ENCODE measurements at places on chromosomes 6 and 20.

GRCh38 chr20:32960222-32960518 is 44.1 kb downstream of the SUN5 start:
- DNase-seq, result no peak

GRCh38 chr20:63224412-63225081 is 8.6 kb upstream of the YTHDF1 start:
- DNase-seq, result no peak

DNA sequence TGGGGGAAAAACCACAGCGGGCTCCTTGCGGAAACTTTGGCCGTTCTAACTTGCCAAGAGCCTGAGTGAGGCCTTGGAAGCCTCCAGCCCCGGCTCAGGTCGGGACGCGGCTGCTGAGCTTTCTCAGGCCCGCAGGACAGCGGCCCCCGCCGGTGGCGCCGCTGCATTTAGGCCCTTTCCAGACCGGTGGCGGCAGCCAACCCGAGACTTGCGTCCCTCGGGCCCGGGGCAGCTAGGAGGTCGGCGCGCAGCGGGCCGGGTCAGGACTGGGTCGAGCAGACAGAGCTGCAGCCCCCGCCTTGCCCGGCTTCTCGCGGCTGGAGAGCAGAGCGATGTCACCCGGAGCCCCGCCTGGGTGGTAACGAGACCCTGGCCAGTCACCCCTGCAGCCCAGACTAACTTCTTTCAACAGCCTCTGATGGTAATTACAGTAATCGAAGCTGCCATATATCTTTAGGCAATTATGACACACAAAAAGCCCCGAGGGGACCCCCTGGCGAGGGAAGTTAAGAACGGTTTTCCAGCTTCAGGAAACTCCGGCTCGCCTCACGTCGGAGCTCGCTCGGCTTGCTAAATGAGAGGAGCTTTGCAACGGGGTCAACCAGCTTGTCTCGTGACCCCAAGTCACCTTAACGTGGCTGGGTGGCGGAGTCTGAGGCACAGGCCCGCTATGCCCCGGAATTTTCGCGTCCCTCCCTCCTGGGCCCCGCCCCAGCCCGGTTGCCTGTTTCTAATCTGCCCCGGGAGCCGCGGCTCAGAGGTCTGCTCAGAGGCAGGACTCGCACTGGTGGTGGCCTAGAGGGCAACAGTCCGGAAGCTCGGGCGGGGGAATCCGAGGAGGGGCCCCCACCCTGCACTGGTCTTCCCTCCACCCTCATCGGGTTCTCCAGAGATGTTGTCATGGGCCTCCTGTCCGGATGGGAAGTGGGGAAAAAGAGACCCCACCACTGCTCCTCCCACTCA is 3.0 kb downstream of the NR2E1 start:
- DNase-seq, result no peak

DNA sequence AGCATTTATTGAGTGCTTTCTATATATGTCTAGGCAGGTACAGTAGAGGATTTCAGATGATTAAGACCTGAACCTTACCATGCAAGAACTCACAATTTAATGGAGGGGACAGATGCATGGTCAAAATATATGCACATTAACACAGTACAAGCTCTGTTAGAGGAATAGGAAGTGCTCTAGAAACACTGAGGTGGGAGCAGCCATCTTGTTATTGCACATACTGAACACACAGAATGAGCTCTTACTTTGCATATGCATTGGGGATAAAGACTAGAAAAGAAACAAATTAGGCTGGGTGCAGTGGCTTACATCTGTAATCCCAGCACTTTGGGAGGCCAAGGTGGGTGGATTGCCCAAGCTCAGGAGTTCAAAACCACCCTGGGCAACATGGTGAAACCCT is 438.3 kb downstream of the UTRN start:
- DNase-seq, result no peak

GRCh38 chr20:37315452-37316110 is 26.1 kb downstream of the MANBAL start:
- no peak for DNase-seq

DNA sequence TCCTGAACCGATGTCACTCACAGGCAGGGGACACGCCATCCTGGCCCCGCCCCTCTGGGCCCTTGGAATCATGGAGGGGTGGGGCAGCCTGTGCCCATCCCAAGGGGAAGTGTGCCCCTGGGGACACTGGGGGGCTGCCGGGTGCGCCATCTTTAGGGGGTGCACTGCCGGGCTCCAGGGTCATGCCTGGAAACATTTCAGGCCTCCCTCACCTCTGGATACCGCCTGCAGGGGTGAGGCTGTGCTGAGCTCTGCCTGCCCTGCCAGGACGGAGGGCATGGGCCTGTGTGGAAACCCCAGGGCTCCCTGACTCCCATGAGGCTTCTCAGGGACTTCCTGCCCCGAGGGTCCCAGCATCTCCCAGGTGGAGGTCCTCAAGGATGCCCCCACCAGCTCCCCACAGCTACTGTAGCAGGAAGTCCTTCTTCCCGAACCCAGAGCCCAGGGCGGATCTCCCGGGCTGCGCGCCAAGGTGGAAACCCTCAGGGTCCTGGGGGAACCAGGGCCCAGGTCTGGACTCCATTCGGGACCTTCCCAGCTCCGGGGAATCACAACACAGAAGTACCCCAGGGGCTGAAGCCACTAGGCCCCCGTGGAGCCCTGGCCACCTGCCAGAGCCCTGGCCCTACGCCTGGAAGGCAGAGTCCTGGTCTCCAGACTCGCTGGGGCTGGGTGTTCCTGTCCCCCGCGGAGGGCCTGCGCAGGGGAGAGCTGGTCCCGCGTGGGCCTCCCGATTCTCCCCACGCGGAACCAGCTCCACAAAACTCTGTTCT is 15.6 kb downstream of the CHRNA4 start:
- no peak for DNase-seq

DNA sequence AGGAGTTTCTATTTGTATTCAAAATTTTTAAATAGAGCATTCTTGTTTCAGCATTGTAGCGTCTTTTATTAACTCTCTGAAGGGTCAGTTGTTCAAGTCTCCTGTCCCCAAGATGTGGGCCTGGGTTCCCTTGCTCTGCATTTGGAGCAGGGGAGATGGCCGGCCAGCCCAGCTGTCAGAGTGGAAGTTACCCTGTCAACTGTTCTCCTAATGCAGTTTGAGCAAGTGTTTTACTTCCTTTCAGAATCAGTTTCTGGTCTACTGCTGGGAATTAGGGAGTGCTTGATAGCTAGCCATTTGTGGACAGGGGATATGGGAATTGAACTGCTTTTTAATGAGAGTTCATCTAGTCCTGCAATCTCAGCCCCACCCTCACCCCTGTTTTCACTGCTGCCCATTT is 116.6 kb downstream of the QKI start:
- DNase-seq, result no peak

- no peak for DNase-seq
Observed at GRCh38 chr6:143549949-143550268, 38.4 kb upstream of the FUCA2 start.

DNA sequence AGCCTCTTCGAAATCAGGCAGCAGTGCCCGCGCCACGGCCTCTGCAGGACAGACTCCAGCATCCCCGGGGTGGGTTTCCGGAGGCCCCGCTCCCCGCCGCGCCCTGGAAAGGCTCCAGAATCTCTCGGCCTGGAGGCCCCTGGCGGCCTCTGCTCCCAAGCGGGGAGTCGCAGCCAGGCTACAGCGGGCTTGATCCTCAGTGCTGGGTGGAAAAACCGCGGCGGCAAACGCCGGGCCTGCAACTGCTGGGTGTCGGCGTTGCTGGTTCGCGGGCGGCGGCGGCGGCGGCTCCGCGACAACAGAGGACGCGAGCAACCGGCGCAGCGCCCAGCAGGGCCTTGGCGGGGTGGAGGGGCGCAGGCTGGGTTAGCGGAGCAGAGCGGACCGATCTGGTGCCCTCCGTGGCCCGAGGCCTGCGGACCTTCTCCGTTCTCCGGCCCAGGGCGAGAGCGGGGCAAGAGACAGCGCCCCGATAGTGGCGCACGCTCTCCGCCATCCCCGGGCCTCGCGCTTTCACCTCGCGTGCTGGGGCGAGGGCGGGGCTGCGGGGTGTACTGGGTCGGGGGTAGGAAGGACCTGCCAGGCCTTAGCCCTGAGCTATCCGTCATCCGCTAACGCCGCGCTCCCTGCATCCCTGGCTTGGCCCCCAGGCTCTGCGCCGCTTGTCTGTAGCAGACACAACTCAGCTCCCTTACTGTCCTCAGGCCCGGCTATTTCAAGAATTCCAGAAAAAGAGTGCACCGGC is 3.4 kb upstream of the ZNF292 start:
- peak; percentile 47 for DNase-seq

DNA sequence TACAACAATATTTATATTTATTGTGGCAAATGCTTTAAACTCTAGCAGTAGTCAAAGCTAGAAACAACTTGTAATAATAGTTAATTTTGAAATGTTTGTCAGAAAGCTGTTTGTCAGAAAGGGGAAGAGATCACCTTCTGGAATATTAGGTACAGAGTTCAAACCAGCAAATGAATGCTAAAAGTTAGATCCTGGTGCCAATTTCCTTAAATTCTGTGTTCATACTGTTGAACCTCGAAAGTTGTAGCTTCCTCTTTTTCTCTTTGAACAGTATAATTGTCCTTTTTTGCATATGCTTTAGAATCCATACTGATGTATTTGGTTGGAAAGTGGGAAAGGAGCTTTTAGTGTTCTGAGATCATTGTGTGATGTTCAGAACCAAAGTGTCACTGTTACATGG is 22.4 kb downstream of the ITCH start:
- no peak for DNase-seq

GRCh38 chr6:168050881-168051586 is 28.0 kb downstream of the FRMD1 start:
- no peak for DNase-seq

DNA sequence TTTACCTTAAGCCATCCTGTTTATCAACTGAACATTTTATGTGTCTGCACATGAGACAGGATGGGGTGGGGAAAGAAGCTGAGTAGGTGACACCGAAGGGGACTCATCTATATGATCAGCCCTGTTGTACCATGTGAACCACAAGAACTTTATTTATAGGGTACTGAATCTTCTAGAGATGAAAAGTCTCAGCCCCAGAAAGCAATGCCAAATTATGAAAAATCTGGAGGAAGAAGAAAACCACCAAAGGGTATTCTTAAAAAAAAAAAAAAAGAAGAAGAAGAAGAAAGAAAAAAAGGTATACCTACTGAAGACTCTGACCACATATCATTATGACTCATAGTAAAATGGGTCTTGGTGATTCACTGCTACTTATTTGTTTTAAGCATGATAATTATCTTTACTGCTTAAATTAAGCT is 39.8 kb upstream of the HBS1L start:
- no peak for DNase-seq

GRCh38 chr6:5976811-5977210 is 29.9 kb downstream of the NRN1 start:
- DNase-seq, result no peak

GRCh38 chr6:6724539-6725467 is 136.3 kb downstream of the LY86 start:
- DNase-seq, result no peak

DNA sequence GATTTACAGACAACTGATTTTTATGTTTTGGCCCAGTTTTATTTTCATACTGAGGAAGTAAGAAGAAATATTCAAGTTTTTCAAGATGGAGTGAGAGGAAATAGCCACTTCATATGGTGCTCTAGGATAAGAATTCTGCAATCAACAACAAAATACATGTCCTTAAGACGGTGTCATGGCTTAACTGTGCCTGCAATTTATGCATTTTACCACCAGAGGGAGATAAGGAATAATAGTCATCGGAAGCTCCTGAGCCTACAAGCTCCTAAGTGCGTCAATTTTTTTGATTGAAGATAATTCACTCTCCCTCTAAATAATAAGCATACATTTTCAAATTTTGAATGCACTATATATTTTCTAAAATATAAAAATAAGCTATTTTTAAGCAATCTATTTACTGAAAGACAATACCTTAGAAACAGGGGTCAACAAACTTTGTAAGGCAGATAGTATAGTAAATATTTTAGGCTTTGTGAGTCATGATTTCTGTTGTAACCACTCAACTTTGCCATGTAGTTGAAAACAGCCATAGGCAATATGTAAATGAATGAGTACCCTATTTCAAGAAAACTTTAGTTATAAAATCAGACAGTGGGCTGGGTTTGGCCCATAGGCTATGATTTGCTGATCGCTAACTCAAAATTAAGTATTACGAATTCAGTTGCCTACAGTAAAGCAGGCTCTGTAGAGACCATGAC is 230.9 kb upstream of the DTNBP1 start:
- DNase-seq, result no peak

DNA sequence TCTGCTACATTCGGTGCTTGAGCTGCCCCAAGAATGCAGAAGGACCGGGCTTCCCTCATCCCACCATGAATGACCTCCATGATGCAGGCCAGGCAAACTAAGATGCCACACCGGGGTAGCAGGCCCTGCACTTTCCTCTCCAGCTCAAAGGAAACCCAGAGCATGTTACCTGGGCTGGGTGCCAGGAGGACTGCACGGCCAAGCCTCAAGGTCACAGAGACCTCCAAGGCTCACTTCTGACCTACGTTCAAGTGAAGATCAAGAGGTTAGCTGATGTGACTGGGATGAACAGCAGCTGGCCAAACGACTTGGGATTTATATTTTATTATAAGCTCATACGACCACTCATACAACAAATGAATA is 501.8 kb downstream of the CD83 start:
- DNase-seq, result no peak

- DNase-seq, result no peak
Observed at GRCh38 chr6:158856261-158856660, 37.1 kb upstream of the EZR start.

GRCh38 chr6:64683682-64684081 is 1023.3 kb downstream of the EYS start:
- DNase-seq, result no peak

GRCh38 chr6:54361188-54361587 is 52.9 kb downstream of the TINAG start:
- no peak for DNase-seq

DNA sequence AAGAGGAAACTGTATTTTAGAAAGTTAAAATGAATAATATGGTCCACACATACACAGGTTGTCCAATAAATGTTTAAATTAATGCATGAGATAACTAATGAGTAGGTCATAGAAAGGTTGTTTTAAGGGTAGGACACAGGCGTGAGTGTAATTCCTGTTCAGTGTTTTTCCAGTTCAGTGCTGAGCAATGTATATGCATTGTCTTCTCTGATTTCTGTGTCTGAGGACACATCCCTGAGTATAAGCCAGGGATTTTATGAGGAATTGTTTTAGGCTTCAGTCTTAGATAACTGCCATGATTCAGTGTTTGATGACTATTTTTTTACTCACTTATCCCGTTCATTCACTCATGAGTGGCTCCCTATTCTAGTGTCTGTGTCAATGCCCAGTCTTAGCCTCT is 298.5 kb upstream of the TBX18 start:
- DNase-seq, result no peak

- DNase-seq, result no peak
Observed at GRCh38 chr20:21707267-21707666, 1.8 kb downstream of the PAX1 start.
